LNCaP clone FGC (cell line): ENCODE measurements at places on chromosomes 13 and 19.

- no peak for DNase-seq
Observed at GRCh38 chr19:7699417-7700401, 2.2 kb downstream of the FCER2 start.

DNA sequence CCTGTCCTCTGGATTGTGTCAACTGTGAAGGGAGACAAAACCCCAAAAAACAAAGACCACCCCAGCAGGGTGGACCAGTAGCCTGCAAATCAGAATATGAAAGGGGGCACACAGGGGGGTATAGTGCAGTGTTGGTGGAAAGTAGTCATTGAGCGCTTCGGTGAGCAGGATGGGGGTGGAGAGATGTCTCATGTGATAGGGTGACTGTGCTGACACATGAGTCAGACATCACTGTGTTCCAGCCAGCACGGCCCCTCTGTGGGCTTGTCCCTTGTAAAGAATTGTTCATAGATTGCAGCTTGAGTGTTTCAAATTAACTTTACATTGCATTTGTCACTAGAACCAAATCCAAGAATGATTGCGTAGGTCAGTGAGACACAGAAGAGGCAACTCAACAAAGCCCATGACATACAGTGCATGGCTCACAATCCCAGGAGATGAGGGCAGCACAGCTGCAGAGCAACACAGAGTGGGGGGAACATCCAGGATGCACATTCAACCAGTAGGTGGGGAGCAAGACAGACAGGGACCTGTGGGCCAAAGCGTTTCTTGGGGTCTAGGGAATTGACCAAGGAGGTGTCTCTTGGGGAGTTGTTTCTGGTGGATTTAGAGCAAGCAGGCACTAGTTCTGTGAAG, 7.5 kb downstream of the ZNF440 start:
- DNase-seq: no peak

DNA sequence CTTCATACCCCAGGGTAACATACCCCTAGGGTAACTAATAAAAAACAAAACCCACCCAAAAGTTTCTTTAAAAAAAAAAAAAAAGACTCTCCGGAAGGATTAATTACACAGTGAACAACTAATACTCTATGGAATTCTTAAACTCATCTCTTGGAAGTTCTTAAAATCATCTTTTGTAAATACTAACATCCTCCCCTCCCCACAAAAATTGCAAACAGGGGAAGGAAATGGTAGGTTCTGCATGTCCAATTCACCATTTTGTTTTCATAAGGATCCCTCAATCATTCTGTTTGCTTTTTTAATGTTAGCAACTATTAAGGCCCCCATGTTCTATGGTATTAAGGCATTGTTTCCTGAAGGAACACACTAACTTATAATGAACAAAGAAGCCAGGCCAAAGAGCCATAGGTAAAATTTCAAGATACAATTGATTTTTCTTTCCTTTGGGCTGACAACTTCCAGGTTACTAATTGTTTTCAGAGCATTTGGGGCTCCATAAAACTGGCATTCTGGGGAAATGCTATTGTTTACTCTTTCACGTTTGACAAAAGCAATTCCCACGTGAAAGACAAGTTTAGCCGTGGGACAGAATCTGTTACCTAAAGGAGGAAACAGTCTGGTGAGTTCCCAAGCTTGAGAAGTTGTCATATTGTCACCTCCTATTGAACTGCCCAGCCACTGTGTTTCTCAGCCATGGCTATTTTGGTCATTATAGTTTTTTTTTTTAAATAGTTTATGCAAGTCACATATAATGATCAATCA, 107.0 kb downstream of the FLT1 start:
- DNase-seq: no peak

DNA sequence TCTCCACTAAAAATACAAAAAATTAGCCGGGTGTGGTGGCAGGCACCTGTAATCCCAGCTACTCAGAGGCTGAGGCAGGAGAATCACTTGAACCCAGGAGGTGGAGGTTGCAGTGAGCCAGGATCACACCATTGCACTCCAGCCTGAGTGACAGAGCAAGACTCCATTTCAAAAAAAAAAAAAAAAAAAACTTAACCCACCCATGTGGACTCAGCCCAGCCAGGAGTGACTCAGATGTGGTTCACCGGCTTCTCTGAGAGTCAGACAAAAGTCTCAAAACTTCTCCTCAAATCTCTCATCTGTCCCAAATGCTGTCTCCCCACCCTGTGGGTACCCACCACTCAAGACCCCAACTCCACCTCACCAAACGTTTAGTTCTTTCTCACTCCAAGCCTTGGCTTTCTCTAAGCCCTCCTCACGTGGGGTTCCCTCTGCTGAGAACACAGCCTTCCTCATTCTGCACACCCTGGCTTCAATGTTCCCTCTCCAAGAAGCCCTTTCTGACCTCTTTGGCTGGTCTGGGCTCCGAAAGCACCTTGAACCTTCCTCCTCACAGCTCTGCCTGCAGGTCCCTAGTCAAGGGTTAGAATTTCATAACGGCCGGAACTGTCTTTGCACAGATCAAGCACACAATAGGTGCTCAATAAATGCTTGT, 11.1 kb upstream of the RAB3A start:
- DNase-seq: no peak

- no peak for DNase-seq
Observed at GRCh38 chr19:46825731-46826055, 25.0 kb downstream of the AP2S1 start.

DNA sequence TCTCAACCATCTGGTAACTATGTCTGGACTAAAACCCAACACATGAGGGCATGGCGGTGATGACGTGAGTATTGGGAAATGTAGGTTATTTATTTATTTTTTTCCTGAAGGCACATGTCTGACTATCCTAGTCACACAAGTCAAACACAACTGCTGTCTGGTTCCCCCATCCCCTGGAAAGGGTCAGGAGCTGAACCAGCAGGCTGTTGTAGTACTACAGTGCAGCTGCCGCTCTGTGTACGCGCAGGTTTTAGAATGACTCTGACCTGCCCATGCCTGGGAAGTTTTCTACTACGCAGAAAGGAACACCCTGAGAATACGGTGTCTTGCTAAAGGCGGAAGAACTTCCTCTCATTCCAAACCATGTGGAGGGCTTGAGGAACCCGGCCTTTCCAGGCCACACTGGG, 1.2 kb downstream of the SLC7A1 start:
- DNase-seq: peak; percentile 49

- no peak for DNase-seq
Observed at GRCh38 chr13:40075281-40075680, 419.8 kb downstream of the COG6 start.

DNA sequence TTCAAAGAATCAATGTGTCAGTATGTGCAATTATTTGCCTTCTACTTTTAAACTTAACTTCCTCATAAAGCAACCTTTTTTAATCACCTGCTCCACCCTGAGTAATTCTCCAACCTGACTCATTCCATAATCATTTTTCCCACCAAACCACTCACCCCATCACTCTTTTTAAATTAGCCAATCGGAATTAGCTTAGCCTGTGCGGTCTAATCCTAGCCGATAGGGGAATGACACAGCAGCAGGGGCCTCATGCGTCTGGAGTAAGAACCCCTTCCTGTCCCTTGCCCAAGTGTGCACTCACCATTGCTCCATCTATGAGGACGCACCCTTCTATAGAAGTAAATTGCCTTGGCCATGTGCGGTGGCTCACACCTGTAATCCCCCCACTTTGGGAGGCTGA, 27.4 kb upstream of the ZNF83 start:
- DNase-seq: no peak

GRCh38 chr13:104577071-104577815, 1511.0 kb upstream of the SLC10A2 start:
- no peak for DNase-seq

GRCh38 chr13:113411216-113412023, 41.9 kb downstream of the ADPRHL1 start:
- DNase-seq: no peak

DNA sequence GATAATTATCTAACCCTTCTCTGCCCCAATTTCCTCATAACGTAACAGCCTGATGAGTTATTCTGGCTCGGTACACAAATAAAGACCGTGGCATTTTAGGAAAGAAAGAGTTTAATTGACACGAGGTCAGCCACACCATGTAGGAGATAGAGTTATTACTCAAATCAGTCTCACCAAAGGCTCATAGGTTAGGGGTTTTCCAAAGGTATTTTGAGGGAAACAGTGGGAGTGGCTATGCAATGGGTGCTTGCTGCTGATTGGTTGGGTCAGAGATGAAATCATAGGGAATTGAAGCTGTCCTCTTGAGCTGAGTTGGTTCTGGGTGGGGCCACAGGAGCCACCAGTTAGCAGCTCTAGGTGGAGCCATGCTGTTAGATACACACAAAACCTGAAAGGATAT, 137.5 kb downstream of the FREM2 start:
- DNase-seq: no peak

DNA sequence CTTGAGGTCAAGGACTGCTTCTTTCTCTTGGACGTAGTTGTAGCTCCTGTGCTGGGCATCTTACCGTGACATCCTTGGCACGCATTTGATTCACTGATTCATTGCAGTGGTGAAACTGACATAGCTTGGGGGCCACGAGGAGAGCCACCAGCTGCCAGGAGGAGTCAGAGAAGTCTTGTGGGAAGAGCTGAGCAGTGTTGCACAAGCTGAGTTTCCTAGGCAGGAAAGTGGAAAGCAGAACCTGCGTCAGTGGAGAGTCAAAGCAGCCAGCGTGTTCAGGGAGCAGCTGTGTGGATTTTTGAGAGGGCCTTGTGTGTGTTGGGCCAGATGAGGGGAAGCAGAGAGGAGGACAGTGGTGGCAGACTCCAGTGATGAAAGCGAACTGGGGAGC, 5.3 kb upstream of the GPR183 start:
- no peak for DNase-seq

GRCh38 chr13:95275322-95276036, 25.8 kb downstream of the ABCC4 start:
- no peak for DNase-seq

- DNase-seq: no peak
Observed at GRCh38 chr19:41771410-41771809, 16.1 kb downstream of the CEACAM6 start.

GRCh38 chr19:7386308-7386707, 37.6 kb downstream of the ARHGEF18 start:
- DNase-seq: no peak

- DNase-seq: no peak
Observed at GRCh38 chr13:28271056-28271840, 132.9 kb downstream of the PAN3 start.
